ENCODE measurements at places on chromosomes 7 and 10.

- no peak for DNase-seq
These were observed 172.9 kb downstream of the DKK1 start for GRCh38 chr10:52486840-52487611.

DNA sequence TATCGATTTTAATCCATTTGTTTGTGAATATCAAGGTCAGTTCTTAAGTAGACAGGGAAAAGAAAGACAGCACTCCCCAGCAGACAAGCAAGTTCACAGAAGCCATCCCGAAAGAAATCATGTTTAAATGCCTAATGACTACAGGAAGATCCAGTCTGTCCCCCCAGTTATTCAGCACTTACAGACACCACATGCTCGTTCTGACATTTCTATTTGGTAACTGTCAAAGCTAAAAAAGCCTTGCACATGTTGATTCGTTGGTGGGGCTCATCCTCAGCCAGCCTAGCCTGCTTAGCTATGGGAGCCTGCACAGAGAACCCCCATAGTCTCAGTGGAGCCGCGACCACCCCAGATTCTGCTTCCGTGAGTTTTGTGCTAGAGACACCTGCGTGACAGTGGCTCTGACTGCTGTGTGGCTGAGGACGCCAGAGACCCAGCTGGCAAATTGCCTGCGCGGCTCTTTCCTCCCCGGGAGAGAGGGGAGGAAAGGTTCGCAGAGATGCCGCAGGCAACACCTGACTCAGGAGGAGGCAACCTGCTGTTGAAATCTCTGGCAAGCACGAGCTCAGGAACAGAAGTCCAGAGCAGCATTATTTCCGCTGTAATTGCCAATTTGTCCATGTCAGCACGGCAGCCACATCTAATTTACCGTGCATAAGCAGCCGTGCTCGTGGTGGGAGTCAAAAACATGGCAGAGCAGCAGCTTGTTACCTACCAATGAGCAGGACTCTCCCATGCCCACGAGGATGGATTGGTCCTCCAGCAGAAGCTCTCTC is 194.2 kb downstream of the GPAM start:
- DNase-seq, result no peak

DNA sequence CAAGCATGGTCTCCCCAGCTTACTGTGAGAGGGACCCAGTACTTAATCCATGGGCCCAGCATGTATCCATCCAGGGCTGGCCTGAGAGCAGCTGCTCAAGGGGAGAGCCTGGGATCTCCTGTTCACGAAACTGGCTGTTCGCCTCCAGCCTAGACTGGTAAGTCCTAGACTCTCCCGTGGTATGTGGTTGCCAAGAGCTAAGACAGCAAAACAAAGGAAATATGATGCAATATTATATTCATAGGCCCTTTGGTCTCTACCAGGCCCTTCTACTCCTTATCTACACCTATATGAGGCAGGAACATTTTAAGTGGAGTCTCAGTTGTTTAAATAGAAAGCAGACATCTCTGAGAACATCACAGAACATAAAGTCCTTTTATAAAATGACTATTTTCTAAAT is 28.9 kb upstream of the STK17A start:
- no peak for DNase-seq

- DNase-seq, result no peak
These were observed 272.2 kb upstream of the YAE1 start for GRCh38 chr7:39294022-39294421.

- DNase-seq, result no peak
These were observed 4.6 kb downstream of the GRID2IP start for GRCh38 chr7:6546498-6547251.

GRCh38 chr7:80210400-80210799 is 75.8 kb downstream of the GNAI1 start:
- DNase-seq, result no peak

DNA sequence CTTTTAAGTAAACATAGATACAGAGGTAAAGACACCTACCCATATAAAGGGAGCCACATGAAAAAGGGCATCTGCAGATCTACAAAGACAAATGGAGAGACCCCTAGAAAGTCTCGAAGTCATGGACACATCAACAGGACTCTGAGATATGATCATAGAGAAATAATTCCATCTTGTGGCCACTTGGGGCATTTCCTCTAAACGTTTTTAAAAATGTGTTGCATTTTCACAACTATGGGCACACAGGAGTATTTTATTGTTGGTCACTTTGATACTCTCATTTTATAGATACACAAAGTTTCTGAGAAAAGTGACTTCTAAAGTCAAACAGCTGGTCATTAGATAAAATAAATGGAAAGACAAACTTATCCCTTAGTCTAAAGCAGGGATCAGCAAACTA is 87.1 kb downstream of the CRTAC1 start:
- DNase-seq, result no peak

GRCh38 chr10:130777507-130778165 is 533.9 kb downstream of the TCERG1L start:
- no peak for DNase-seq

DNA sequence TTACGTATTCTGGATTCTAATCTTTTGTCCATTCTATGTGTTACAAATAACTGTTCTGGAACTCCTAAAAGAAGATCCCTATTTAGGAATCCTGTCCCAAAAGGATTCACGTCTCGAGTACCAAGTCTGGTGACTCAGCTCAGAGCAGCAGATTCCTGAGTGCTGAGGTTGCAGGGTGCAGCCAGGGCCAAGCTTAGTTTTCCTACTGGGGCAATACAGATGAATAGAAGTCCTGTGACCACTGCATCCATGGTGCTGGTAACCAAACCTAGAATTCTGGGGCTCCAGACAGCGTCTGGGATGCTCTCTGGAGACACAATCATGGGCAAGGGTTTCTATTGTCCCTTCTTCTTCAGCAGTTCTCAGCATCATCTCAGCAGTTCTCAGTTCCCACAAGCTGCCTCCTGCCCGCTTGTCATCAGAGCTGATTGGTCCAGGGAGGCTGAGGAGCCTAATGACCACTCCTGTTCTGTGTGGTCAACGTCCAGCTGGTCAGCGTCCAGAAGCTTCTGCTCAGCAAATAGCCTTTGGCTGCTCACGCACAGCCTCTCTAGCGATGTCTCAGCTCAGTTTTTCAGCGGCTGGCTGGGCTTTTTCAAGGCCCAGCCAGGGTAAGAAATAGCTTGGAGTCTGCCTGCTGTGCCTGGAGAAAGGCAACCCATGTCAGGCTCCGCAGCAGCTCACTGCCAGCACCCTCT is 50.4 kb upstream of the C7orf33 start:
- DNase-seq, result no peak

- no peak for DNase-seq
These were observed 56.3 kb downstream of the LRMDA start for GRCh38 chr10:75487755-75488125.

DNA sequence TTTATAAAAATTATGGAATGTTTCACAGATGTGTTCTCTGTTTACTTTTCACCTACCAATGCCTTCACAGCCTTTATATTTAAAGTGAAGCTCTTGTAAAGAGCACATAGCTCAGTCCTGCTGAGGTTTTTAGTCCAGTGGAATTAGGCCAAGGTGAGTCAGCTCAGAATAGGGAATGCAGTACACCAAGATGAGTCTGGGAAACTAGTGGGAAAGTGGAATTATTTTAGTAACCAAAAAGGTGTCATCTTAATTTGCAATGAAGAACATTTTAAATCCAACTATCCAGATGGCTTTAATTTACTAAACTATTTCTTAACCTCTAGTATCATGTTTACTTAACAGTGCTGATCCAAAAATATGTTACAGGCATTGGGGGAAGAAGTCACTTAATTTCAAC is 236.3 kb upstream of the CTBP2 start:
- DNase-seq, result no peak

DNA sequence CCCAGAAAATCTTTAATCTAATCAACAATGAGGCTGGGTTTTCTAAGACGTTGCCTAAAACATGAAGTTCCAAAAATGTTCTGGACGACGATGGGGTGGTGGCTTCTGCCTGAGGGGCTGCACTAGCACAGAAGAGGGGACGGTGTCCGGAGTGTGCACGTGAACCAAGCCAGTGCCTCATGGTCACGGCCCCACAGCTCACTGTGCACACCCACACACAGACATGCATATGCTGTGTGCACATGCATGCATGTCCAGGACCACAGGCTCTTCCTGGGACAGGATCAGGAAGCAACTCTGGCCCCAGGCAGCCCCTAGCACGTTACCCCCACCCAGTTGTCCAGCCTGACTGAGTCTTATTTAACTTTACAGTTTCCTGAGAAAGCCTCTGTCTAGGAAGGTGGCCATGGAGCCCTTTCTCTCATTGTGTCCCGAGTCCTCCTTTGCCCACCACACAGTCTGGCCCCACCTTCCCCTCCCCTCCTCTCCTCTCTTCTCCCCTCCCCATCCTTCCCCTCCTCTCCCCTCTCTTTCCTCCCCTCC is 100.8 kb downstream of the DNAJB6 start:
- no peak for DNase-seq

- DNase-seq, result no peak
These were observed 95.3 kb downstream of the ZMIZ1 start for GRCh38 chr10:79164075-79164474.

DNA sequence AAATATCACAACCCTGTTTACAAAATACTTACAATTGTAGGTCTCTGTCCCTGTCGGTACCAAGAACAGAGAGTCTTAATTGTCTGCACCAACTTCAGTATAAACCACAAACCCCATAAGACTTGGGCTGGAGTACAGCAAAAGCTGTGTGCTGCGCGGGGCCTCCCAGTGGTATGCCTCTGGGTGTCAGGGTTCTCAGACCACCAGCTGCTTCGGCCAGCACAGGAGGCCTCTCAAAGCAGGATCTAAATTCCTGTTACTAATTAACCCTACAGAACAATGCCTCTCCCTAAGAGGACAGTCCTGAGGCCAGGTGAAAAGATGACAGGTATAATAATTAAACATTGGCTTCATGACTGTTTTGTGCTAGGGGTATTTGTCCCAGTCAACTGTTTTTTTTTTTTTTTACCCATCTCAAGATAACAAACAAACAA is 957 bp upstream of the SVIL start:
- no peak for DNase-seq

GRCh38 chr10:16393271-16393858 is 43.4 kb upstream of the PTER start:
- DNase-seq, result no peak
